ENCODE measurements at places on chromosomes 6 and 20.

- no peak for DNase-seq
Measured at GRCh38 chr6:127415096-127415495, 44.1 kb downstream of the KIAA0408 start.

DNA sequence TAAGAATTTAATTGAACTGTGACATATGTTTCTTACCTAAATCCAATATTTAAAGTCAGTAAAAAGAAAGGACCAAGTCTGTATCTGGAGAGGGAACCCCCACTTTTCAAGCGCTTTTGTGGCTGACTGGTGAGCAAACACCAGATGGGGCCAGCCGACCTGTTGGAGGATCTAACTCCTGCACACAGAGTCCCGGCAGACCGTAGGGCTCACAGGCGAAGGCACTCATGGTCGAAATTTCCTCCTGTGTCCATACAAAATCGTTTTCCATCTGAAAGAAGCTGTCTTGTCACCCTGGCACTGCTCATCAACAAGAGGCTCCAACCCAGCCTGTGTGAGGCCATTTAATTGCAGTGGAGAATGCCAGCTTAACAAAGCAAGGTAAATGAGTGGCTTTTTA is 94.0 kb downstream of the SCML4 start:
- DNase-seq = peak; percentile 25

DNA sequence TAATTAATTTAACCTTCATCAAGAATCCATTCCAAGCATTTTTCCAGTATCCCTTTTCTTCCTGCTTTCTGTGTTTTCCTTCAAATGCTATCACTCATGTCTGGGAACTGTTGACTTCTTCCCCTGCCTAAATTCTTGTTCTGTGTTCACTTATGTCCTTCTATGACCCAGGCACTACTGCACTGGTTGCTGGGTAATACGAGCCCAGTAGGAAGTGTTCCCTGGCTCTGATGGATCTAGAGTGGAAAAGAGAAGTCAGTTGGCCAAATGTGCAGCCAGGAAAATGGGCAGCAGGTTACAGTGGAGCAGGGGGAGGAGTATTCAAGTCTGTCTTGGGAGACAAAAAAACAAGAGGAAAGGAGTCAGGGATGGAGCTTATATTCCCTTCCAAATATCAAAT is 7.1 kb downstream of the OVOL2 start:
- no peak for DNase-seq

DNA sequence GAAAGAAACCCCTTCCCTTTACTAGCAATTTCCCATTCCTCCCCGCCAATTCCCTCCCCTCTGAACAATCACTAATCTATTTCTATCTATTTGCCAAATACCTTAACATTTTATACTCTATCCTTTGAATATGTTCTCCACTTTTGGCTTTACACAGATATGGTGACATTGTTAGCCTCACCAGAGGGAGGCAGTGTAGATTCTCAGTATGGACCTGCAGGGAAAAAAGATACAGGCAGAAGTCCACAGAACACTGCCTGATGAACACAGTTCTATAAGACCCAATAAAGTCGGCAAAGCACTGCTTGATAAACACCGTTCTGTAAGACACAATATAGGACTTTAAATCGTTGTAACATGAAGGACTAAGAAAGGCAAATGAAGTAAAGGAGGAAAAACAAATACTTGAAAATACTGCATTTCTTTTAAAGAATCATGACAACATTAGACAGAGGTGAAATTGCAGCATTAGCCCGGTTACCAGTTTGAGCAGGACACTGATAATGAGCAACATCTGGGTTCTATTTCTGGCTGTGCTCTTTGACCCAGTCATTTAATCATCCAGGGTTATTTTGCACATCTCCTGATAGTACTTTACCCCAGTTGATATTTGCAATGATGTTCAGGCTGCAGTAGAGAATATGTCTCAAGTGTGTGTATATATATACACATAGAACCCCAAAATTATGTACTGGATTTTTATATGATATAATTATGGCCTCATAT is 296.8 kb downstream of the UTRN start:
- no peak for DNase-seq

GRCh38 chr6:110354153-110354552 is 4.0 kb downstream of the METTL24 start:
- DNase-seq = no peak

- DNase-seq = peak; percentile 54
Measured at GRCh38 chr6:32668226-32668747, 1.8 kb upstream of the HLA-DQB1 start.

DNA sequence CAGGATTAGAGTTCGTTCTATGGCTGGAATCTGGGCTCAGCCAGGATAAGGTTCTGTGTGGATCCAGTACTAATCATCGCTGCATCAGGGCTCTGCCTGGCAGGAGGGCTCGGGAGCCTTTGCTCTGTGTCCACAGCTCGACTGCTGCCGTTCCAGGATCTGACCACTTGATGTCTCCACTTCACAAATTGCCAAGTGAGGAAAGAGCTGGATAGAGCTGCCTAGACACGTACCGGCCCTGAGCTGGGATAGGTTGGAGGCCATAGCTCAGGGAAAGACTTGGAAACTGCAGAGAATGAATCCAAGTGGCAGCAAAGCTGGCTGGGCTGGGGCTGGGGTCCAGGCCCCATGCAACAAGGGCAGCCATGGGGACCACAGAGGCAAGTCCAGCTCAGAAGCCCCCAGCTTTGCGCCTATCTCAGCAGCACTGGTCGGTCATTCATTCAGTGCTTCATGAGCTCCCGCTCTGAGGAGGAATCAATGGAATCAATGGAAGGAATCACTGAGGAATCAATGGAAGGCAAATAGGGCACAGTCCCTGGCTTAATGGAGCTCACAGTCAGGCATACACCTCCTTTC is 38.0 kb upstream of the TOP1 start:
- DNase-seq = peak; percentile 32

DNA sequence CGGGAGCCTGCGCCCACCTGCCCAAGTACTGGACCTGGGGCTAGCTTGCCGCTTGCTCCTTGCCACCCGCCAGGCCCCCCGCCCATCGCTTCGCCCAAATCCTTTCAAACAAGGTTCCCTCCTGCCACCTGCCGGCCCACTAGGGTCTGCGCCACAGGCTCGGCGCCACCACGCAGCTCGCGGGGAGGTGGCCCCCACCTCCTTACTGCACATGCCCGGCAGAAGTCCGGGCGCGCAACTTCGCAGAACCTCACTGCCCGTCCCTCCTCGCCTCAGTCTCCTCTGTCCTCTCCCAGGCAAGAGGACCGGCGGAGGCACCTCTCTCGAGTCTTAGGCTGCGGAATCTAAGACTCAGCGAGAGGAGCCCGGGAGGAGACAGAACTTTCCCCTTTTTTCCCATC is 11.2 kb downstream of the GNAS-AS1 start:
- peak; percentile 15 for DNase-seq

DNA sequence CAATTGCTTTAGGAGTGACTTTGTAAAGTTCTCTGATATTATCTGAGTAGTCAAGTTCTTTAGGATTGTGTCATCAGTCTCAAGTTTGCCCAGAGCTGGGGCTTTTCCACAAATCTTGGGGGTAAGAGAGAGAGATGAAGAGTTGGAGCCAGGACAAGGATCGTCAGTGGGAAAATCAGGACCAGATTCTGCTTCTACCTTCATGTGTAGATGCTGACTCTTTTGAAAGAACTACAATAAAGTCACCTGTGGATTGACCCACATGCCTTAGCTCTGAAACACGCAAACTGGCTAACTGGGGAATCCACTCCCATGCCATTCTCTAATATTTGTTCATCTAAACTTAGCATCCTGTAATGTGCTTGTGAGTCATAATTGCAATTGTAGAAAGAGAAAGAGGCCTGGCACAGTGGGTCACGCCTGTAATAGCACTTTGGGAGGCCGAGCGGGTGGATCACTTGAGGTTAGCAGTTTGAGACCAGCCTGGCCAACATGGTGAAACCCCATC is 15.6 kb upstream of the BICRAL start:
- no peak for DNase-seq

DNA sequence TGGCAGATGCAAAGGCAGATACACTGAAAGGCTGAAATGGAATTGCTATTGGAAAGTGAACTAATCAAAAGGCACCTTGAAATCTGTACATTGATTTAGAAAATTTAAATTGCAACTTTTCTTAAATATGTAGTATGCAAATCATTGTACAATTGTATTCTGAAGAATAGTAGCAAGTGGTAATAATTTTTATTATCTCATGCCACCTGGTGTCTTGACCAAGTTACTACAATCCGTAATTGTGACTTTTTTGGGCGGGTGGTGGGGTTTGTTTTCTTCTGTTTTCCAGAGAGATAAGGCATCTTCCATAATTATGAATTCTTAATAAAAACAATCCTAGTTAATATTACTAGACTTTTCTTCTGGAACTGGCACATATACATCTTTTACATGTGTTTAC is 12.5 kb upstream of the BCKDHB start:
- no peak for DNase-seq

DNA sequence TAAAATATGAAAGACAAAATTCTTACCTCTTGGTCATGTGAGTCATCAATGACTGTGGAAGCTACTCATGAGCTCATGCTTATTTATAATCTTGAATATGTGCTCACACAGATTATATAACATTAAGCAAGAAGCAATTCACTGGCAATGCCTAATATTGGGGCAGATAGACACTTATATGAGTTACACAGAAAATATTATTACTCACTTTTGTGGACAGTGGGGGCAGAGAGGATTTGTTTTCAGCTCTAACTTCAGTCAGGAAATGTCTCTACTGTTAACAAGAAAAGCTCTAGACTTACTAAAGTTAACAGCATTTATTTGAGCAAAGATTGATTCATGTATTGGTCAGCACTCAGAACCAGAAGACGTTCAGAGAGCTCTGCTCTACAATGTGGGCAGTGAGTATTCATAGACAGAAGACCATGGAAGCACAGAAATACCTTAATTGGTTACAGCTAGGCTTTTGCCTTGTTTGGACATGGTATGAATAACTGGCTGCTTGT is 85.8 kb upstream of the AHI1 start:
- DNase-seq = no peak

GRCh38 chr20:53222416-53222815 is 250.3 kb downstream of the TSHZ2 start:
- no peak for DNase-seq

- DNase-seq = no peak
Measured at GRCh38 chr6:107543088-107543487, 53.2 kb downstream of the SOBP start.

DNA sequence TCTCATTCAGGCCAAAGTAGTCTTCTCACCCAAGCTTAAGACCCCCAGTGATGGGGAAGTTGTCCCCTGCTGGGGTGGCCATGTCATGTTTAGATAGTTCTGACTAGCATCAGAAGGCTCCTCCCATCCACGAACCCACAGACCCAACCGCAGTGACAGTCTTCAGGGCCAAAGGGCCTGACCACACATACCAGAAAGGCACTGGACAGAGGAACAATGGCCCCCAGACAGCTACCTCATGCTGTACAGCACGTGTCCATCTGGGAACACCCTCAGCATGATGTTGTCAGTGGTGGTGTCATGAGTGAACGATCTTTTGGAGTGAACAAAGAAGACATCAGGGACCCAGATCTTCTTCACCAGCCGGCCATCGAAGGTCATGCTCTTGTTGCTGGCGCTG is 46.3 kb downstream of the GABRR2 start:
- no peak for DNase-seq

- no peak for DNase-seq
Measured at GRCh38 chr6:132751306-132751705, 6.4 kb downstream of the VNN2 start.

- DNase-seq = no peak
Measured at GRCh38 chr6:40780637-40781036, 193.5 kb upstream of the LRFN2 start.

DNA sequence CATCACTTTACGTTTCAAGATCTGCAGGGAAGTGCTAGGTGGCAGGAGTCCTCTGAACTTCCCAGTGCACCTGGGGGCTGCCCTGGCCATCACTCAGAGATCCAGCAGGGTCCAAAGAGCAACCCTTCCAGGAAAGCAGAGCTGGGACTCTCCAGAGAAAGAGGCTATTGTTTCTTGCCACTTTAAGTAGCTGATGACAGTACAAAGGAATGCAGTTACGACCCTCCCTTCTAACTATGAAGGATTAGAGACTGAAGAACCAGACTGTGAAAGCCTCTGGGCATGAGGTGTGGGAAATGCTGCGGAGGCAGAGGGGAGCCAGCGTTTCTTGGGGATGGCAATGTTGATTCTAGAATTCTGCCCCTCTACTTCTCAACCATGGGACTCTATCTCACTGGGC is 189.1 kb upstream of the SUPT3H start:
- DNase-seq = no peak

DNA sequence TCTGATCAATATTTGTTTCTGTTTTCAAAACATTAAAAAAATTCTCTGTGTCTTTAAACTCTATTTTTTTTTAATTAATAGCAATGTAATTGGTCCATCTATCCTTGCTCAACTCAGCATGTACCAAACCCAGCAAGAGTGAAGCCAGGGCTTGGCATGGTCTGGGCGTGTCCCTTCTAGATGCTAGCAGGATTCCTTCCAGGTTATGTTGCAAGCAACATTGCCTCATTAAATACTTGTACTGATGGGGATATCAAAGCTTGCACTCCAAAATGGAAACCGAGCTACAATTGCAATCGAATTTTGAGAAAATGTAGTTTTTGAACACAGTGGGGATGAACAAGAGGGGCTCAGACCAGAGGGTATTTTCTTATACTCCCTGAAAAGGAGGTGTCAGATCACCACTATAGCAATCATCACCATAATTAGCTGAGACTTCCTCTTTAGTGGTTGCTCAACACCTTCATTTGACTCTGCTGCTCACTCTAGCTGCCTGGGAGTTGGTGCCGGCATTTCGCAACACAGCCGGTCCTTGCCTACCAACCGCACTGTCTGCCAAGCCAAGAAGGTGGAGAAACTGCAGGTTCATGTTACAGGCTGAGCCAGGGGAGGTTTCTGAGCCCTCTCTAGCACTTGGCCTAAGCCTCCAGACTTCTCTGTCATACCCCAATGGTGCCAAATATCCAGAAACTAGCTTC is 67.8 kb upstream of the RALGAPA2 start:
- no peak for DNase-seq

GRCh38 chr6:45595010-45595851 is 217.5 kb upstream of the SUPT3H start:
- no peak for DNase-seq

- no peak for DNase-seq
Measured at GRCh38 chr20:44450281-44450889, 25.3 kb upstream of the TTPAL start.

DNA sequence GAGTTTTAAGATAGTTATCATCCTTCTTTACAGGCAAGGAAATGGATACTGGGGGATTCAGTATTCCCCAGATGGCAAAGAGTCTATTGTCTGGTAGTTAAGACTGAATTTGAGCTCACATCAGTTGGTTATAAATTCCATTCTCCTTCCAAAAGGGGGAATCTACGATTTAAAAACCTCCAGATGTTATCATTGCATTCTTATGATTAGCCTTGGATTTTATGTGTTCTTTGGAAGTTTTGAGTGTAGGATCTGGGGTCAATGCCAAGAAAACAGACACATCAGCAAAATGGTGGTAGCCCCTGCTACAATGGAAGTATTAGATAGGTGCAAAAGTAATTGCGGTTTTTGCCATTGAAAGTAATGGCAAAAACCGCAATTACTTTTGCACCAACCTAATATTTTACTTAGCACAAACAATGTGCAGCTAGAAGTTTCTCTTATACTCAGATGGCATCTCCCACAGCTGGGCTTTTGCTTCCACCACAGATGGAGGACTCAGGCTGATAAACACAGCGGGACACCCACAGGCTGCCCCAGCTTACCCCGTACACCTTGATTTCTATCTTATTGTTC is 168.2 kb upstream of the RIN2 start:
- no peak for DNase-seq
